Uterine smooth muscle cell (primary cell): ENCODE measurements at places on chromosomes 1 and 21. TPM values are rescaled to one million over a fixed set of nuclear protein-coding genes. Genes with fewer than 3 reads are reported as not detected.

MCOLN3 gene
- total RNA-seq = 3.8 and 6.5 TPM in 2 replicates

SLC9C2 gene
- not detected in 2 replicates for total RNA-seq

TAS1R3 gene
- 0.11 and 0.12 TPM in 2 replicates for total RNA-seq

SLC35F3 gene
- total RNA-seq = 0.12 and 0.22 TPM in 2 replicates

ALDH9A1 gene
- total RNA-seq = 177 and 193 TPM in 2 replicates

HPCA gene
- total RNA-seq = not detected in 2 replicates

SLAMF7 gene
- under 0.01 TPM in 1 of 2 replicates, not detected in the other for total RNA-seq

GPR52 gene
- 0.89 and 1.1 TPM in 2 replicates for total RNA-seq

HLX gene
- total RNA-seq = 8.6 and 17.9 TPM in 2 replicates

RGS4 gene
- total RNA-seq = 265 and 486 TPM in 2 replicates

NBPF11 gene
- total RNA-seq = 5.5 and 7.0 TPM in 2 replicates

LRIG2 gene
- total RNA-seq = 13.7 and 15.2 TPM in 2 replicates

CYP2J2 gene
- total RNA-seq = 0.12 and 0.33 TPM in 2 replicates

UROD gene
- 133 and 181 TPM in 2 replicates for total RNA-seq

USP25 gene
- 42.7 and 53.2 TPM in 2 replicates for total RNA-seq

SLC30A10 gene
- not detected in 2 replicates for total RNA-seq

F3 gene
- 7.0 and 16.9 TPM in 2 replicates for total RNA-seq

CELA2B gene
- not detected in 2 replicates for total RNA-seq

C8A gene
- total RNA-seq = not detected in 2 replicates

PEAR1 gene
- total RNA-seq = 1.3 and 1.6 TPM in 2 replicates
